ENCODE measurements at places on chromosomes 12 and 14.

- DNase-seq, result no peak
These were observed 57.1 kb upstream of the MDM1 start for GRCh38 chr12:68389305-68389704.

DNA sequence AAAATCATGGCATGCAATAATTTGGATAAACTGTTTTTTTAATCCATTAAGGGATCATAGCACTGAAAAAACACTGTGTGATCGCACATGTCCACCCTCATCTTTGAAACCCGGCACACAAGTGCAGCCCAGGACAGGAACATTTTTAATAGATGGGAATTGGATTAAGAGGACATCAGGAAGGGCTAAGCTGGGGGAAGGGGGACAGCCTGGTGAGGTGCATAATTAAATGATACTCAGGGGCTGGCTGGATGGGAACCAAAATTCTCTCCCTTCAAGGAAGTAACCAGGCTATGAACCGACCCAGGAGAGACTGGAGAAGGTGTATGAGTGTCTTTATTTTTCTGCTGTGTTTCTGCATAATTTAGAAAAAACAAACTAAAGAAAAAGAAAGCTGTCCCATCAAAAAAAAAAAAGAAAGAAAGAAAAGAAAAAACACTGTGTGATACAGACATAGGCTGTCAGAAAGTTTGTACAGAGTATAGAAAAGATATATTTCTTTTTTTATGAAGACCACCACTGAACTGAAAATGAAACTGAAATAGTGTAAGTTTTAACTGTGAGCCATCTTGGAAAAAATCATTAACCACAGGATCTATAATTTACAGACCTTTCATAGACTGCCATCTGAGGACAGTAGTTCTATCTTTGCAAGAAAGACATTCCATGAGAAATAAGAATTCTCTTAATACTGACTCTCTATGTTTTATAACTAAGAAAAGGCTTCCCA, 75.1 kb upstream of the SLC38A4 start:
- no peak for DNase-seq

- no peak for DNase-seq
These were observed 251.7 kb upstream of the SFSWAP start for GRCh38 chr12:131458931-131459772.

GRCh38 chr12:90690120-90690519, 264.9 kb downstream of the CCER1 start:
- no peak for DNase-seq

- DNase-seq, result no peak
These were observed 38.4 kb downstream of the MLXIP start for GRCh38 chr12:122116707-122117535.

DNA sequence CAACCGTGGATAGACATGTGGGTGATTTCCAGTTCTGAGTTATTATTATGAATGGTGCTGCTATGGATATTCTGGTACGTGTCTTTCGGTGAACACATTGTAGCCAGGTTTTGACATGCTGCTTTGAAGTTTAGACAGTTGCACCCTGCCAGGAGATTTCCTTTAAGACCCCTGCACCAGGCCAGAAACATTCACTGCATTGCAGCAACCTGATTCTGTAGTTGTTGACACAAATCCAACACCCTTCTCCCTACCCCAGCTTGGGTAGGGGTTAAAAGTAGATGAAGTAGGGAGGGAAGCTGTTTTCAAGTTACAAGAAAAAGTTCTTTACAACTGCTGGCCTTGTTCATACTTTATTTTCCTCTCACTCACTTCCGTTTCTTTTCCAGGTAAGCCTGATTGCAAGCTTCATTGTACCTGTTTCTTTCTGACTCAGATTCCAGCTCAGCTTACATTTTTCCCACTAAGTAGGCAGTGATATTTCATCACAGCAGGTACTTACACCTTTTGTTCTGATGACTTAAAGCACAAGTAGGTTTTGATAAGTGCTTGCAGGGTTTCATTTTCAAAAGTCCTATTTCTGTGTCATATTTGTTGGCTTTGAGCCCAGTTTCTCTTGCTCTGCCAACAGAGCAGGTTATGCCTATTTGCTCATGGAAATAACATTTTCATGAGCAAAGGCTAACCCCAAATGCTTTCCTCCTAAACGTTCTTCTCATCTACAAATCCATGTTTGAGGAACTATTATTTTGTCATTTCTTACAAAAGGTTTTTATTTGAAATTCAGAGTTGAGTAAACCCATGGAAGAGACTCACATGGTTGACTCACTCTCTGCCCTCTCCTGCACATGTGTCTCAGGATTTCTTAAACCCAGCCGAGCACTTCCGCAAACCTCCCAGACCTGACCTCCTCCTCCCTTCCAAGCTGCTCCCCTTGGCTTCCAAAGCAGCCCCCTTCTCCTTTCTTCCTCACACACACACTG, 12.1 kb upstream of the LTA4H start:
- DNase-seq, result no peak

DNA sequence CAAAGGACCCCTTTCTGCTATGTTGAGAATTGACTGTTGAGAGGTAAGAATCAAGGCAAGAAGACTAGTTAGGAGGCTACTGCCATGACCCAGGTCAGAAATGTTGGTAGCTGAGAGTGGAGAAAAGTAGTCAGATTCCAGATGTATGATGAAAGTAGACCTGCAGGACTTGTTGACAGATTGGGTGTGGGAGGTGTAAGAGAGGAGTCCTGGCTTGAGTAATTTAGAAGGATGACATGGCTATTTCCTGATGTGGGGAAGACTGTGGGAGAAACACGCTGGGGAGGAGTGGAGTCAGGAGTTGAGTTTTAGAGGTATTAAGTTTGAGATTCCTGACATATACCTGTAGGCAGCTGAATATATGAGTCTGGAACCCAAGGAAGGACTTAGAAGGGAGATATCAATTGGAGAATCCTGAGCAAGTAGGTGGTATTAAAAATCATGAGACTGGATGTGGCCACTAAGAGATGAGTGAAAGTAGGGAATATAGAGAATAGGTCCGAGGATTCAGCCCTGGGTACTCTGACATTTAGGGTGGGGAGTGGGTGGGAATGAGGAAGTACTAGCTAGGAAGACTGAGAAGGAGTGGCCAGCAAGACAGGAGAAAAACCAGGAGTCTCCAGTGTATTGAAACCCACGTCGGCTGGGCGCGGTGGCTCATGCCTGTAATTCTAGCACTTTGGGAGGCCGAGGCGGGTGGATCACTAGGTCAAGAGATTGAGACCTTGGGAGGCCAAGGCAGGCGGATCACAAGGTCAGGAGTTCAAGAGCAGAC, 12.6 kb upstream of the DDX47 start:
- no peak for DNase-seq

DNA sequence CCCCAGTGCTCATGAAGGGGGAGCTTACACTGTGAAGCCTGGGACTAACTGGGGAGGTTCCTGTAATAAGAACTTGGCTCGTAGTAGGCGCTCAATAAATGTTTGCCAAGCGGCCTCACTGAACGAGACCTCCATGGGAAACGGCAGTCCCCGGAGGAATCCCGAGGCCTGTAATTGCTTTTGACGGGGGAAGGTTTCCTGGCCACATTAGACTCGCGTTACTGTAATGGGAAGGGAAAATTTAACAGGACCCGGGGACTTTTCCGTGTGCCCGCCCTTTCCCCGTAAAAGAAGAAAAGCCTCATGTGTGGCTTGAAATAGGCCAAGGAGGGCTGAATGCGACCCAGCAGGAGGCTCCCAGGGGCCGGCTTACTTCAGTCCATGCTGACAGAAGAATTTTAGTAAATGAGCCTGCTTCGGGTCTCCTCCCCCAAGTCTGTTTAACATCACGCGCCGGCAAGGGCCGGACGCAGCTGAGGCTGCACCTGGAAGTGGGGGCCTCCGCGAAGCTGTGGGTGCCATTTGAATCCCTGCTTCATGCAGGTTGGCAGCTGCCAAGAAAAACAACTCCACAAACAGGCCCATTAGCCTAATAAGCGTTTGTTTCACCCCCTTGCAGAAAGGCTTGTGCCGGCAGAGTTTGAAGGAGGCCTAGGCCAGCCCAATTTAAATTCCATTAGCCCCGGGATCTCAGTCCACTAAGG, 39.8 kb upstream of the PWP1 start:
- no peak for DNase-seq

DNA sequence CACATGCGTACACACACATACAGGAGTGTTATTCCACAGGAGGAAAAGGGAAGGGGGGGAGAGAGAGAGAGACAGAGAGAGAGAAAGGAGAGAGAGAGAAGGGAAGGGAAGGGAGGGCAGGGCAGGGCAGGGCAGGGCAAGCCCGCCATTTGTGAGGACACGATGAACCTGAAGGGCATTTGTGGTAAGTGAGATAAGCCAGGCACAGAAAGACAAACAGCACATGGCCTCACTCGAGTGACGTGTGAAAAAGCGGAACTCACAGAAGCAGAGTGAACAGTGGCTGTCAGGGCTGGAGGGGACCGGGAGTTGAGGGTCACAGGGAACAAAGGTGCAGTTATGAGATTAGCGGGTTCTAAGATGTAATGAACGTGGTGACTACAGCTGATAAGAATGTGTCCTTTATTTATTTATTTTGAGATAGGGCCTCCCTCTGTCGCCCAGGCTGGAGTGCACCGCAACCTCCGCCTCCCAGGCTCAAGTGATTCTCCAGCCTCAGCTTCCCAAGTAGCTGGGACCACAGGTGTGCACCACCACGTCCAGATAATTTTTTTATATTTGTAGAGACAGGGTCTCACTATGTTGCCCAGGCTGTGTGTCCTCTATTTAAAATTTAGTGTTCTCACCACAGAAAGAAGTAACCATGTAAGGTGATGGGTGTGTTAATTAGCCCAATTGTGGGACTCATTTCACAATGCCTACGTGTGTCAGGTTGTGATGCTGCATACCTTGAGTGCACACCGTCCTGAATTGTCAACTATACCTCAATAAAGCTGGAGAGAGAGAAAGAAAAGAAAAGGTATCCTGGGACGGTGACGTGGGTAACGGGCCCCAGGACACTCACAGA, 18.7 kb upstream of the FBRSL1 start:
- no peak for DNase-seq

DNA sequence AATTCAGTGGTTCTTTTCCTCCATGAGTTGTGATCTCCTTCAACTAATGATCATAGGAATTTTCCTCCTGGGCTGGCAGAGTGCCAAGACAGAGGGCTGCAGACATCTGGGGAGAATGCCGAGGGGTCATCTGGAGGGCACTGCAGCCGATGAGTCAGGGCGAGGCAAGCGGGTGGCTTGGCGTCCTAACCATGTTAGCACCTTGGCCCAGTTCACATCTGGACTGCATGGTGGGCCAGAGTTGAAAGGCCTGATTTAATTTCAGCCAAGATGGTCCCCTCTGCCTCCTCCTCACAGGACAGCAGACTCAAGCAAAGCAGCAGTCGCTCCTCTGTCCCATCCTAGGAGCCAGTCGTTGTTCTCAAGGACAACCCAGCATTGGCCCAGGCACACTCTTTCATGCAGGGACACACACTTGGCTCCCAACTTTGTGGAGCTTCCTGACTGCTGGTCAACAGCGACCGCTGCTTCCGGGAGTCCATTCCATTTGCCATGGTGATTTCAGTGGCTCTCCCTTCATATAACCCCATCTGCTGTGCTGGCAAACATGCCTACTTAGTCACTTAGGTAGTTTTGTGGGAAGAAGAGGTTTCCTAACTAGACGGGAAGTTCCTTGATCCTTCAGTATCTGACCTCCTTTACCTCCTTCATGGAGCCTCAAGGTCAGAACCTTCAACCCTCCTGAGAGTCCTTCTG, 161.8 kb downstream of the TTC8 start:
- DNase-seq, result no peak

GRCh38 chr14:59126714-59127436, 61.6 kb upstream of the DAAM1 start:
- DNase-seq, result peak; percentile 10

- DNase-seq, result no peak
These were observed 127.2 kb upstream of the MYF6 start for GRCh38 chr12:80580254-80580653.

DNA sequence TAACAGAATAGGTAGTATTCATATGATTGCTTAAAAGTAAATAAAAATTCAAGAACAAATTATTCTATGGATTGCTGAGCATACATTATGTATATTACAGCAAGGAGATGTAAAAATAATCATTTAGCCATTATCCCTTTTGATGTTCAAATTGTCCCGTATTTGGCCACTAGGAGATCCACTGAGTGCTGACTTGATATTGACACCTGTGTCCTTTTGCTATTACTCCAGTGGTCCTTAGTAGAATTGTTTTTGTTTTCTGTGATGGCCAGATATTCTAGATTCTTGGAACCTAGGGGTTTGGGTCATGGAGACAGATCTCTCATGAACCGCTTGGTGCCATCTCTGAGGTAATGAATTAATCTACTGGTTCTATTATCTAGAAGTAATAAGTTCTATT, 16.8 kb downstream of the ERO1A start:
- peak; percentile 10 for DNase-seq

GRCh38 chr14:42629553-42629952, 1022.9 kb downstream of the LRFN5 start:
- no peak for DNase-seq

GRCh38 chr12:94289461-94290312, 141.3 kb downstream of the PLXNC1 start:
- DNase-seq, result no peak

- no peak for DNase-seq
These were observed 143.1 kb upstream of the MYL2 start for GRCh38 chr12:111063295-111064026.

DNA sequence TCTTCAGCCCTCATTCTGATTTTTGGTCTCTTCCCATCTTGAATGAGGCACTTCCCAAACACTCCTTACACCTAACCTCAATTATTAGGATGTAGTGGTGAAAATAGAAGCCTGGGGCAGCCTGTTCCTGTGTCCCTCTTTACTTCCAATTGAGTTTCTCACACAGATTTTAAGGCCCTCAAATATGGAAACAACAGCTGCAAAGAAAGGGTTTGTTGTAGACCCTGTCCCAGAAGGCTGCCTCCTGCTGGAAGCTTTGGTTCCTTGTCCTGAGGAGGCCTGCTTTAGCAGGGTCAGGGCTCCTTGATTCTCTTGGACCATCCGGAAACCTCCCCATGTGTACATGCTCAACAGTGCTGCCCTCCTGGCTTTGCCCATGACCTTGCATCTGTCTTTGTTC, 101.3 kb downstream of the TGFB3 start:
- DNase-seq, result no peak

DNA sequence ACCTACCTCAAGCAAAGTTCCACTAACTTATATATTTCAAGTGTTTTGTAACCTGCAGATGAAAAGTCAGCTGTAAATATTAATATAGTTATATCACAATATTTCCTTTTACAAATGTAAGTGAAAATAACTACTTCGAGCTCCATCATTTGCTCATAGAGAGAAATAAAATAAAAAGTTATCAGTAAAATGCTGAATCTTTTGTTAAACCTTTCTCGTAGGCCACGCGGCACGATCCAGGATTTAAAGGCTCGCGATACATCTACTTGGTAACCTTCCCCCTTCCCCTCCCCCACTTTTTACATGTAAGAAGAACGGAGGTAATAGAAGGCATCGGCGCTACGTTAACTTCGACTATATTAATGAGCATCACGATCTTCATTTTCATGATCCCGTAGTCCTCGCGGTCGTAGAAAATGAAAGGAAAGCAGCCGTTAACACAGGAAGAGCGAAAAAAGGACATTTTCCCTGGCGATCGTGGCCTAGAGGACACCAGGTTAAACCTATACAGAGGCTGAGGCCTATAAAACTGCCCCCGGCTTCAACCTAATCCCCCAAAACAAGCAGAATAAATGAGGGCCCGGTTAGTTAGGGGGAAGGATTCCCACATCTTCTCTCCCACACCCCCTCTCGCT, 508 bp downstream of the HNRNPC start:
- no peak for DNase-seq

Measured in effector memory CD8-positive, alpha-beta T cell (primary cell).